ENCODE measurements at places on chromosomes 11 and 22.

DNA sequence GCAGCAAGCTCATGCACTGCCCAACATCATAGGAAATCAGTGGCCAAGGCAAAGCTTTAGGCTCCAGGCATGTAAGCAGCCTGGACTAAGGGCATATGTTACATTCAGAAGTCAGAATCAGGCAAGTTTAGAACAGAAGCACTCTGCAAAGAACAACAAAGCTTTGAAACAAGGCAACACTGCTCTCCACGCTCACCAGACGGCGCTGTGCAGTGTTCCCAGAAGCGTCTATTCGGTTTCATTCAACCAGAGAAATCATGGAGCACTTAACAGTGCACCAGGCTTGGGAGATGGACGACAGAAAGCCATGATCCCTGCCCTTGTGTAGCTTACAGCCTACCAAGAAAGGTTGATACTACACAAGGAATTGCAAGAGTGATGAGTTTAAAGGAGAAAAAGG, 555.8 kb downstream of the BUD13 start:
- DNase-seq = no peak

- DNase-seq = peak; percentile 82
Observed at GRCh38 chr22:19855504-19856409, 1.1 kb upstream of the GNB1L start.

- peak; percentile 72 for DNase-seq
Observed at GRCh38 chr22:43090130-43090789, 1.1 kb upstream of the TTLL1 start.

DNA sequence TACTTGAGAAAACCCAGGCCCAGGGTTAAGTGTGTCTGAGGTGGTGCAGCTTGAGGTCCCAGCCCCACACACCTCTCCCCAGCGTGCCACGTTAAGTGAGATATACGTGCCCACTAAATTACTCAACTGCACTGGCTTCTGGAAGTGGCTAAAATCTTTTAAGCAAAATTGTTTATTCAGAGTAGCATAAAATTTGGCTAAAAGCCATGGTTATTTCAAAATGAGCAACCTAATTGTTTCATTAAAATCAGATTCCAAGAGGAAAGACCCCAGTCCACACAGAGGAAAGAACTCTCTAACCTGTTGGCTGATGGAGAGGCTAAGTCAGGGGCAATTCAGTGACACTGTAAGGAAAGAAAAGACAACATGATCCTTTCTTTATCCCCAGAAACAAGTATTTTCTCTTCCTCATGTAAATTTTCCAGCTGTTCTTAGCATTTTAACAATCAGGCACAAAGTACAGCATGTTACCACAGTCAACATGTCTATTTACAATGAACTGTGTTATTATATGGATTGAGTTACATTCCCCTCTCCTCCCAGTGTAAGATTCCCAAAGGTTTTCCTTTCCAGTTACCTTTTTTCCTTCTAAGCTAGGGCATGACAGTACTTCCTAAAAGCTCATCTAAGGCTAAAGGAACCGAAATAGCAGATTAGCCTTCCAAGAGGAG, 26.6 kb downstream of the NUP50 start:
- DNase-seq = no peak

DNA sequence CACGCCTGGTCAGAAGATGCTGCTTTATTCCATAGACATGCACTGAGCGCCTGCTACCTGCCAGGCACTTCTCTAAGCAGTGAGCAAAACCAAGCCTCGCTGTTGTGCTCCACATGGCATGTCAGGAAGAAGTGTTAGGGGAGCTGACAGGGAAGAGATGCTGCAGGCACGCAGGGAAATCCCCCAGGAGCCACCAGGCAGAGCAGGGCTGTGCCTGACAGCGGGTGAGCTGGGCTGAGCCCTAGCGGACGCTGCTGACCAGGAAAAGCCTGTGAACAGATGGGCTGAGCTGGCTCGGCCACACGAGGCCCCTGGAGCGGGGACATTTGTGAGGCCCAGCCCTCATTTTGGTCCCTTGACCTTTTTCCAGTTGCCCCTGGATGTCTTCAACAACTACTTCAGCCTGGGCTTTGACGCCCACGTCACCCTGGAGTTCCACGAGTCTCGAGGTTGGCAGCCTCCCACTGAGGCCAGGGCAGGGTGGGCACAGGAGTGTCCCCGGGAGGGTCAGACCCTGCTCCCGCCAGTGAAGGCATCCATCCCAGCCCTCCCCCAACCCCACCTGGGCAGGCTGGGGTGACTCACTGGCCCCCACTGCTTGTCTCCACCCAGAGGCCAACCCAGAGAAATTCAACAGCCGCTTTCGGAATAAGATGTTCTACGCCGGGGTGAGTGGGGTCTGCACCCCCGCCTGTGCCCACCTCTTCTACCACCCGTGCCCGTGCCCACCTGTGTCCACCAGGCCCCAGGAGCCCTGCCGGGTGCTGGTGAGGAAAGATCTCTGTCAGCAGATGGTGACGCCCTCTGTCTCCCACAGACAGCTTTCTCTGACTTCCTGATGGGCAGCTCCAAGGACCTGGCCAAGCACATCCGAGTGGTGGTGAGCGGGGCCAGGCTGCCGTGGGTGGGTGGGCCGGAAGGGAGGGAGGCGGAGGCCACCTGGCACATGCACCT, 7.4 kb upstream of the MDK start:
- DNase-seq = no peak

- no peak for DNase-seq
Observed at GRCh38 chr11:32897103-32897502, 4.5 kb downstream of the QSER1 start.

DNA sequence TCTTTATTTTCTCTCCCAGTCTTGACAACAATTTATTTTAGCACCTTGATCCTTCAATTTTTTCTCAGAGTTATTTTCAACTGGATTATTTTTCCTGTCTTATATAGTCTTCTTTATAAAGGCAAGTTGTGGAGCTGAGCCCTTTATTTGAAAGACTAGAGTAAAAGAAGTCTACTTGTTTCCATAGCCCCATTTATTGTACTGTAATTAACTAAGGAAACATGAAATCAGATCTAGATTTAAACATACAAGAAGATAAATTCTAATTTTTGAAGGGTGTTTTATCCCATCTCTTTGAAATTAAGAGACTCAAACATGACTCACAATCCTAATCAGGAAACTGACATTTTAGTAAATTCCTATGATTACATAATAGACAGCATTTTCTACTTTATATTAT, 2421.8 kb downstream of the LRRC4C start:
- DNase-seq = no peak

GRCh38 chr11:118911880-118912741, 13.6 kb downstream of the BCL9L start:
- DNase-seq = peak; percentile 94

- no peak for DNase-seq
Observed at GRCh38 chr22:37312549-37313183, 30.4 kb downstream of the CYTH4 start.

DNA sequence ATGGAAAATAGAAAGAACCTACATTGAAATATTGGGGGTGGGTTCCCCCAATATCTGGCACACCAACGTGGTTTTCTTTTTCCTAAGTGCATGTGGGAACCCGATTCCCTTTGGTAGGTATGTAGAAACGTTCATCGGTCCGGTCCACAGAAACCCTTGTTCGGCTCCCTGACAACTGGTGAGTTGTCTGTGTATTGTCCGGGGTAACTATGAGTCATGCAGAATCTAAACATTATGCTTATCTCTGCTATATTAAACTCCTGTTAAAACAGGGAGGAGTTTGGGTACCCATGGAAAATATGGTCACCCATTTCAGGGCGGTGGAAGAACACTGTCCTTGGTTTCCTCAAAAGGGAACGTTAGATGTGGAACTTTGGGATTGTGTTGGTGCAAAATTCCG, 25.1 kb upstream of the ALDH3B2 start:
- no peak for DNase-seq

- DNase-seq = no peak
Observed at GRCh38 chr22:20026996-20027601, 6.2 kb downstream of the TANGO2 start.

DNA sequence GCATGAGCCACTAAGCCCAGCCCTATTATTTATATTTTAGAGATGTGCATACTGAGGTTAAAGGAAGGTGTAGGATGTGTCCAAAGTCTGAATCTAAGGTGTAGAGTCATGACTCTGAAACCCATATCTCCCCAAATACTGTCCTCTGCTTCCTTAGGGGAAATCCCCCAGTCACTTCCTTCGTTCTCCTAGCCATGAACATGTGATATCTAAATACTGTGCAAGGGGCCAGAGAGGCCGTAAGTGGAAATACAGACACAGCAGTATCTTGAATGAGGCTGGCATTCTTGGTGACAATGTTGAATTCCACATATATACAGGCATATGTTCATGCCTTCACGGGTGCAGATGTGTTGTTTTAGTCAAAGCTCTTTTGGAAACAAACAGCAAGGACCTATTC, 21.3 kb upstream of the PATZ1 start:
- DNase-seq = no peak

GRCh38 chr22:17121233-17122195, at the start of gene TMEM121B:
TMEM121B (minus strand) TSS chr22:17121360; CDS start chr22:17121127, 233 bp downstream.
- DNase-seq = peak; percentile 67

- no peak for DNase-seq
Observed at GRCh38 chr22:43823911-43824665, 12.0 kb upstream of the EFCAB6 start.

DNA sequence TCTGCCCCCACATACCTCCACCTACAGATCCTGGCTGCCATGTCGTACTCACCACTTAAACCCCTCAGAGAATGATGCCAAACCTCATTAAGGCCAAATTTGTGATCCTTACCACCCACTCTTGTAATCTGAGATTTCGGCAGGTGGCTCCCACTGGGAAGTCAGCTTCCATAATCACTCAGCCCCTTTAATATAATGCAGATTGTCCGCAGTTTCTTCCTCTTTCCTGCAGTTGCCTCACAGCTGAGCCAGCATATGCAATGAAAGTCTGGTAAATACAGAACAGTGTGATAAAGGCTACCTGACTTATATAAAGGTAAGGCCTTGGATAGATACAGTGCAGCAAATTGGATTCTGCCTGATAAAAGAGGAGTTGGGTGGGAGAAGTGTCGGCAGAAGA, 515.2 kb upstream of the TENM4 start:
- DNase-seq = no peak

DNA sequence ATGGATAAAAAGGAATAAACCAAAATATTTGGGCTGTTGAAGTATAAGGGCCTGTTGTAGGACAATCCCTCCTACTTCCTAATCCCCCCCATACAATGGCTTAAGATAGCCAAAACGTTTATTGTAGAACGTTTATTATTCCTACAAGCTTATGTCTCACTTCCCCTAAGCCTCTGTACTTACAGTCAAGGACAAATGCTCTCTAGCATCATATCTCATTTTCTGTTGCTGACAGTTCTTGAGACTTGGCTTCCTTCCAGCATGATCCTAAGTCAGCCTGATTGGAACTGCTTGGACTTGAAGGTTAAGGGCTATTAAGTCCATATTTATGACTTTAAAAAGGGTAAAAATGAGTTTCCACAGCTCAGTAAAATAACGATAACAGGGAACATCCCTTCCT, 8.8 kb downstream of the MISFA start:
- no peak for DNase-seq

- no peak for DNase-seq
Observed at GRCh38 chr11:106468086-106468485, 390.6 kb downstream of the AASDHPPT start.

- DNase-seq = peak; percentile 79
Observed at GRCh38 chr11:69642913-69643632, 2.1 kb downstream of the CCND1 start.

DNA sequence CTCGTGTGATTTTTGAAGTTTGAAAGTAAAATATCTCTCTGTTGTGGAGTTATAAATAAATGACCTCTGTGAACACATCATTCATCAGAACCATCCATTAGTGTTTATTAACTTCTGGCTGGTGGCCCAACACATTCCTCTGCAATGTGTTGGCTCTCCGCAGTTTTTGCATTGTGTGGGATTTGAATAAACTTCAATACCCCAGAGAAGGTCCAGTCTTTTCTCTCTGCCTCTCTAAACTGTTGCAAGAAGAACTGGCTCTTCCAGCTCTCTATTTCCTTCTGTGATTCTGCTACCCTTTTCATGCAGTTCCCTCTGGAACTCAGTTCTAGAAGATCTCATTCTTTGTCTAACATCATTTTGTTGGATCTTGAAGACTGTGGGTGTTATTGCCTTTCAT, 125.0 kb upstream of the ARHGAP42 start:
- no peak for DNase-seq

DNA sequence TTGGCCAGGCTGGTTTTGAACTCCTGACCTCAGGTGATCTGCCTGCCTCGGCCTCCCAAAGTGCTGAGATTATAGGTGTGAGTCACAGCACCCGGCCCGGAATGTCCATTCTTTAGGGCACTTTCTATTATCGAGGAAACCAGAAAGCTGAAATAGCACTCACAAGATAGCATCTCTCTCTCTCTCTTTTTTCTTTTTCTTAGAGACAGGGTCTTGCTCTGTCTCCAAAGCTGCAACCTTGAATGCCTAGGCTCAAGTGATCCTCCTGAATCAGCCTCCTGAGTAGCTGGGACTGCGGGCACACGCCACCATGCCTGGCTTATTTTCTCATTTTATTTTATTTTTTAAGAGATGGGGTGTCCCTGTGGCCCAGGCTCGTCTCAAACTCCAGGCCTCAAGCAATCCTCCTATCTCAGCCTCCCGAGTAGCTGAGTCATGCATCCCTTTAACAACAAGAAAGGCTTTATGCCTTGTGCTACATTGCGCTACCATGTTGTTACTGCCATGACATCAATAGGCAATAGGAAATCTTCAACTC, 7.2 kb upstream of the EED start:
- no peak for DNase-seq

DNA sequence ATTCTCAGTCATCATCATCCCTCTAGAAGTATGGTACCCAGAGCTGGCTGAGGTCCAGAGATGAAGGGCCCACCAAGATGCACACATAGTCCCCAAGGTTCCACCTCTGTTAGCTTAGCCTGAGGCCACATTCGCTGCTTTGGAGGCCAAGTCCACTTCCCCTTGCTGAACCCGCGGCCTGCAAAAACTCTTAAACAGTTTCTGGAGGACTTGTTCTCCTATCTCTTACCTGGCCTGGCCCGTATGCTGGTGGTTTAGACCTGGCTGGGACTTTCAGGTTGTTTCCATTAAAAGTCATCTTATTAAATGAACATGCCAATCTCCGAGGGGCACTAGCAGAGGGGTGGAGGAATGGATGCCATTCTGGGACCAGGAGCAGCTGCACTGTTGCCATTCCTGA, 64.6 kb downstream of the KCNC1 start:
- DNase-seq = no peak

DNA sequence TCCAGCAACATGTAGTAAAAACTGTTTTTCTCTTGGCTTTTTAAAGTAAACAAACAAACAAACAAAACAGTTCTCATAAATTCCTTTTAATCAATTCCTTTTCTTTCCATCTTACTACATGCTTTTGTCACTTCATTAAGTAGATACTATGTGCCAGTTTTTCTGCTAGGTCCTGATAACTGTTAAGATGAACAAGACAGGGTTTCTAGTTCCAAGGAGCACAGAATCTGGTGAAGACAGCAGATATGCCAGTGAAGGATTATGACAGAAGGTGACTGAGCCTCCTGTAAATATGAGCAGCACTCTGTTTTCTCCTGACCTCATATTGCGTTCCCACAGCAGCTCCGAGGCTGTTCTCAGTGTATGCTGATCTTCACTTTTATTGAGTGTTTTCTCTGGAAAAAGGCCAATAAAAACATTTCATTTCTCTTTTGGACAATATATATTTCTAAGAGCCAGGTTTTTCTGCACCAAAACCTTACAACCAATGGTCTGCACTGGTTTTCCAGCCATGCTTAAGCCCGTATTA, 45.8 kb downstream of the HEPHL1 start:
- no peak for DNase-seq
